H1 (cell line): ENCODE measurements at places on chromosomes 1 and 21. TPM values are rescaled to one million over a fixed set of nuclear protein-coding genes. Genes with fewer than 3 reads are reported as not detected.

GSTM1 gene
- total RNA-seq, result 16.5 and 16.7 TPM in 2 replicates

DISP3 gene
- 4.6 and 5.3 TPM in 2 replicates for total RNA-seq

PLA2G2C gene
- total RNA-seq, result not detected in 2 replicates

DNA sequence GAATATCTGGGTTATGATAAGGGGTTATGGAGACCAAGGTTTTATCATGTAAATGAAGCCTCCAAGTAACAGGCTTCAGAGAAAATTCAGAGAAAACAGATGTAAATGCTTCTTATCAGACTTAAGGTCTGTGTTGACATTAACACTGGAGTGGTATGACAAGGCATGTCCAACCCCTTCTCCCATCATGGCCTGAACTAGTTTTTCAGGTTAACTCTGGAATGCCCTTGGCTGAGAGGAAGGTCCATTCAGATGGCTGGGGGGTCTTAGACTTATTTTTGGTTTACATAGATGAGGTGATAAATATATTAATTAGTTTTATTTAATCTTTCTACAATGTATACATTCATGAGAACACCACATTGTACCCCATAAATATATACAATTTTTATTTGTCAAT, 399.6 kb downstream of the TBX15 start:
- DNase-seq, result no peak

DNA sequence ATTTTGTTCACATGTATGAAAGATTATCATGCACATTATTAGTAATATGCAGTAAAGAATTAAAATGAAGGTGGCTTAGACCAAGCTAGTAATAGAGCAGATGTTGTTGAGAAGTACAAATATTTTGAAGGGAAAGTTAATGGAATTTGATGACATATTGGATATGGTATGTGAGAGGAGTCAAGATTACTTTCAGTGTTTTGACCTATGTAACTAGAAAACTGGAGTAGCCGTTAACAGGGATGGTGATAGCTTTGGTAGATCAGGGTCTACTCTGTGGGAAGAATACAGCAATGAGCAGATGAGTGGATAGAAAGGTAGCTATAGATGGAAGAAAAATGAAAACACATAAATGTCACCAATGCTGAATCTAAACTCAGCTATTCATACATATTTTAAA, 163.2 kb upstream of the LRRC7 start:
- DNase-seq, result no peak

GRCh38 chr1:53575141-53575954, 116.1 kb downstream of the DMRTB1 start:
- DNase-seq, result no peak

DNA sequence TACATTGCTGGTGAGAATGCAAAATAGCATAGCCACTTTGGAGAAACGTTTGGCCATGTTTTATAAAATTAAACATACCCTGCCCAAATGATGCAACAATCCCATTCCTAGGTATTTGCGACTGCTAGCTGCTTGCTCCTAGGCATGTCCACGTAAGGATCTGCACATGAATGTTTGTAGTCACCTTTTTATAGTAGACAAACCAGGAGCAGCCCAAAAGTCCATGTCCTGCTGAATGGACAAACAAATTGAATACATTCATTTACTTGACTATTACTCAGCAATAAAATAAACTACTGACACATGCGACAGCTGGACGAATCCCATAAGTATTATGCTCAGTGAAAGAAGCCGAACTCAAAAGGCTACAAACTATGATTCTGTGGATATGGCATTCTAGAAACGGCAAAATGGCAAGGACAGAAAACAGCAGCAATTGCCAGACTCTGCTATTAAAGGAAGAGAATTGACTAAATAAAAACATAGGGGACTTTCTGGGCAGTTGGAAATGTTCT, 161.9 kb upstream of the GALNT2 start:
- no peak for DNase-seq

- no peak for DNase-seq
These were observed 41.9 kb upstream of the IVNS1ABP start for GRCh38 chr1:185358957-185359356.

- peak; percentile 59 for DNase-seq
These were observed 24.8 kb upstream of the ELOA start for GRCh38 chr1:23718482-23718881.

DNA sequence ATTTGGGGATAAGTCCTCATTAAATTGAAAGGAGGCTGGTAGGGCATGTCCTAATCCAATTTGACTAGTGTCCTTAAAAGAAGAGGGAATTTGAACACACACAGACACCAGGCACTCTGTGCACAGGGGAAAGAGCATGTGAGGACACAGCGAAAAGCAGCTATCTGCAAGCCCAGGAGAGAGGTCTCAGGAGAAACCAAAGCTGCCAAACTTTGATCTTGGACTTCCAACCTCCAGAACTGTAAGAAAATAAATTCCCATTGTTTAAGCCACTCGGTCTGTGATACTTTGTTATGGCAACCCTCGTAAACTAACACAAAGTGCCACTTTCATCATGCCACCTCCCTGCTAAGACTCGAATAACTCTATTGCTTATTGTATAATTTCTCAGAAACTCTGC, 13.8 kb downstream of the PLA2G4A start:
- no peak for DNase-seq

DNA sequence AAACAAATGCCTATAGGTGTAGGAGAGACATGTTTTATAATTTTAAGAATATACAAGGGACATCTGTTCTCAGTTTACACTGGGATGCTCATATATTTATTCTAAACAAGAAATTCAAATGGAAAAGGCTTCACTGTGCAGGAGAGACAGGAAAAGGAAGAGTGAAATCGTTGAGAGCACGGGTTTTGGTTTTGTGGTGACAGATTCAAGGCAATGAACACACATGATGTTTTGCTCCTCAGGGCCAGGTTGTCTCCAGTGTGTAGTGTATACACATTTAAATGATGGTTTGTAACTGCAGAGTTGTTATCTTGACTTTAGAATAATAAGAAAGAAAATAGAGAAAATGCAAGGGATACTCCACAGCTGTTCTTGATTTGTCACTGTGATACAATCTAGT, 73.7 kb downstream of the S1PR1 start:
- no peak for DNase-seq

- no peak for DNase-seq
These were observed 77.1 kb downstream of the CD58 start for GRCh38 chr1:116493484-116494352.

- DNase-seq, result no peak
These were observed 92.4 kb downstream of the TIAM1 start for GRCh38 chr21:31251686-31252085.

DNA sequence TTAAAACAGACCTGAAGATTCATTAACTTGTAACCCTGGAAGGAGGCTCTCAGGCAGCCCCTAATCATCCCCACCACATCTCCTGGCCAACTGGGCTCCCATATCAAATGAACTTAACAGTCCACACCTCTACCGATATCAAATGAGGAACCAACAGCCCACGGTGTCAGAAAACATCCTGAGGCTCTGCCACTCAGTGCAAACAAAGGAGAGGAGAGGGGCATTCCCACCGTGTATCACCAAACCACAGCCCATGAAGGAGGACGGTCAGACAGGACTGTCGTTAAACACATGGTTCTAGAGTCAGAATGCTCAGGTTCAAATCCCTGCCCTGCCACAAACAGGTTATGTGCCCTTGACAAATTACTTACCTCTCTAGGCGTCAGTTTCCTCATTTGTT, 52.5 kb downstream of the ERI3 start:
- no peak for DNase-seq

GRCh38 chr1:226128487-226129075, 58.0 kb downstream of the ACBD3 start:
- DNase-seq, result no peak

DNA sequence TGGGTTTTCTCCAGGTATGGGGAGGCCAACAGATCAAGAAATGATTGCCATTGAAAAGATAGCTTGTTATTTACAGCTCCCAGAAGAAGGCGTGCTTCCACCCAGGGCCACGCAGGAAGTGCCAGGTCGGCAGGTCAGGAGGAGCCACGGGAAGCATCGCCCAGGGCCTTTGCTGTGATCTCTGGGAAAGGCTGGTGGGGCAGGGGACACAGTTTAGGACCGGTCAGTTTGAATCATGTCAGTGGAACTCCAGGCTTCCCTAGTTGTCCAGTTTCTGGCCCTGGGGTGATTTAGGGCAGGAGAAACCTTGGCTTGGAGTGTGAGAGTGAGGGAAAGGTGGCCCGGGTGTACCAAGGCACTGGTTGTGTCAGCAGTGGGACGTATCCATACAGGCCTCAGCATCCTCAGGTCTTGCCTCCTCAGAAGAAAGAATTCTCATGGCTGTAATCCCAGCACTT, 11.4 kb downstream of the PLA2G5 start:
- DNase-seq, result no peak

GRCh38 chr1:14726606-14727005, 128.1 kb downstream of the KAZN start:
- no peak for DNase-seq

GRCh38 chr21:46220275-46220810, 8.2 kb downstream of the LSS start:
- no peak for DNase-seq

DNA sequence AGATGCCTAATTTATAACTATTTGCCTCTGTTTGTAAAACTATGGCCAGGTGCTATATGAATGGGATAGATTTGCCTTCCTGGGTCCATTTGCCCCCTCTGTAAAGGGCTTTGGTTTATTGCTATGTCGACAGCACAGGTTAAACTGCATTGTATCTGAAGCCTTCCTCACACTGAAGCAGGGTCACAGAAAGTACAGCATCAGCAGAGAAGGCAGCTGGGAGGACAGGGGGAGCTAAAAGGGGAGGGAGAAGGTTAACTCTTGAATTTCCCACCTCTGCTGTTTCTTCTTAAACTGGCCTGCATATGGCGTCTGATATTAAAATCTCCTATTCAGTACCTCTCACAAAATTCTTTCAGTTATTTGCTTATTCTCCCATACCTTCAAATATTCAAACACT, 297.4 kb downstream of the TM2D1 start:
- DNase-seq, result no peak
